ENCODE measurements at places on chromosomes 6 and 20.

DNA sequence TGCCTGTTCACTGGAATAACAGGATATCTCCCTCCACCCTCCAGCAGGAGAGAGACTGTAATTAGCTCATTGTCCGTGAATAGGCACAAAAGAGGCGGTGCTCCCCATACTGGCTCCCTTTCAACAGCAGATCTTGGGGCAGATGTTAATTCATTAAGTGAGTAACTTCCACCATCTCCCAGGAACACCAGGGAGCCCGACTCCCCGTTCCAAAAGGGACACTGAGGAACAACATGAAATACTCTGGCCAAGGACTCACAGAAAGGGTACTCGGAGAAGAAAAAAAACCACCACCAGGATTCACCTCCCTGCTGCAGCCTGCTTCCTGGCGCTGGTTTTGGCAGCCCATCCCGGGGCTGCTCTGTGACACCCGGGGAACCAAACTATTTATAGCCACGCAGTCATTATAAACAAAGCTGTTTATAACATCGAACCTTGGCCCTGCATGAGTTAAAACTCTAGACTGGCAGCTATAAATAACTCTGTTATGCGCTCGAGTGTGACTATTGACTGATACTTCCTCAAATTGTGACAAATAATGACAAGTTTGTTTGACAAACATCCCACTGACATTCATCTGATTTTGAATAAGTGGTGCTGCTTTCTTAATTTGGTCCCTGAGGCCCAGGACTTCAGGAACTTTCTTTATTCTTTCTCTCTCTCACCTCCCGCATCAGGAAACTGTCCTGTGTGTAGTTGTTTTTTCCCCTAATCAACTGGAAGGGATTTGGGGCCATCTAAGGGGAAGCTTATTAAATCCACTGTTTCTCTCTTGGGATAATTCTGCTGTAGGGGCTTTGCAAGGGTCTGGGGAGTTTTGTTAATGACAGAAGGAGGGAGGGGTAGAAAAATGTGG, 521.6 kb downstream of the CD83 start:
- DNase-seq = peak; percentile 33

DNA sequence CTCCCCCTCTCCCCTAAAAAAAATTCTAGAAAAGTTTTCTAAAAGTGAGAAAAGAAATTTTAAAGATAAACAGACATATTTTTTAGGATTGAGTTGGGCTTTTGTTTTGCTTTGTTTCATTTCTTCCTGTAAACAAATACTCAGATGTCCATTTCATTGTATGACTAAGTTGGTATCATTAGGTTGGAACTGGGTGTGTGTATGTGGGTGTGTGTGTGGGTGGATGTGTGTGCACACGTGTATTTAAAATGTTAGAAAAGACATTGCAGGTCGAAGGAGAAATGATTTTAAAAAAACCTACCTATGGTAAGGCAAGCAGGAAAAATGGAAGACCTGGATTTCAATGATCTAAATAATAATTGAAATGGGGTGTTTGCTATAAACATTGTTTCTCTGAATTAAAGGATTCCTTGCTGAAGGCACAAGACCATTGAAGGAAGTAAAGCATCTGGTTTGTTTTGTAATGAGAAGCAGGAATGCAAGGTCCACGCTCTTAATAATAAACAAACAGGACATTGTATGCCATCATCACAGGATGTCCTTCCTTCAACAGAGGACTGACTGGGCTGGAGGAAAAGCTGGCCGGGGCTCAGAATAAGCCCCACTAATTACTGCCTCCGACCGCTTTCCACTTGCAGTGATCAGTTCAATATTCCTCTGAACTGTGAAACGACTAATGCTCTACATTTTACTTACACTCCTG, 996 bp upstream of the PRDM1 start:
- no peak for DNase-seq

GRCh38 chr20:18414140-18414539, 52.7 kb downstream of the DZANK1 start:
- no peak for DNase-seq

GRCh38 chr6:150298030-150298380, 70.8 kb upstream of the IYD start:
- no peak for DNase-seq

GRCh38 chr20:57257701-57258453, 8.6 kb downstream of the BMP7 start:
- DNase-seq = peak; percentile 85

- no peak for DNase-seq
Observed at GRCh38 chr6:35485402-35485877, 11.4 kb downstream of the TEAD3 start.

DNA sequence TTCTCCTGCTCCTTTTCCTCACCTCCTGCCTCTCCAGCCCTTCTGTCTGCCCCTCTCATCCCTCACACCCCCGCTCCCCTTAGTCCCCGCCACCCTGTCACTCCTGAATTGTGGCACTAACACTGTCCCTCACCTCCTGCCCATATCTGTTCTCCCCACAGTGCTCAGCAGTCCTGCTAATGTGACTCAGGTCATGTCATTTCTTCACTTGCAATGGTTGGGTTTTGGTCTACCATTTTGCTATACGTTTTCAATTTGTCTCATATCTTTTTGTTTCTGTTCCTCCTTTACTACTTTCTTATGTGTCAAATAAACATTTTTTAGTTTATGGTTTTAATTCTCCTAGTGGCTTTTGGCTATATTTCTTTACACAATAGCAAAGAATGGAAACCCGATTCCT, 1.3 kb upstream of the HLA-B start:
- no peak for DNase-seq
